OCI-M1 (cell line): ENCODE measurements at places on chromosomes 11 and 22.

GRCh38 chr11:34167961-34168360 lies 62.5 kb downstream of the NAT10 start:
- no peak for DNase-seq

- no peak for DNase-seq
Observed at GRCh38 chr22:49432897-49433443, 394.7 kb downstream of the BRD1 start.

- DNase-seq = no peak
Observed at GRCh38 chr11:128052912-128053641, 534.3 kb downstream of the ETS1 start.

GRCh38 chr11:14625586-14626205 lies 17.9 kb upstream of the PDE3B start:
- peak; percentile 78 for DNase-seq

DNA sequence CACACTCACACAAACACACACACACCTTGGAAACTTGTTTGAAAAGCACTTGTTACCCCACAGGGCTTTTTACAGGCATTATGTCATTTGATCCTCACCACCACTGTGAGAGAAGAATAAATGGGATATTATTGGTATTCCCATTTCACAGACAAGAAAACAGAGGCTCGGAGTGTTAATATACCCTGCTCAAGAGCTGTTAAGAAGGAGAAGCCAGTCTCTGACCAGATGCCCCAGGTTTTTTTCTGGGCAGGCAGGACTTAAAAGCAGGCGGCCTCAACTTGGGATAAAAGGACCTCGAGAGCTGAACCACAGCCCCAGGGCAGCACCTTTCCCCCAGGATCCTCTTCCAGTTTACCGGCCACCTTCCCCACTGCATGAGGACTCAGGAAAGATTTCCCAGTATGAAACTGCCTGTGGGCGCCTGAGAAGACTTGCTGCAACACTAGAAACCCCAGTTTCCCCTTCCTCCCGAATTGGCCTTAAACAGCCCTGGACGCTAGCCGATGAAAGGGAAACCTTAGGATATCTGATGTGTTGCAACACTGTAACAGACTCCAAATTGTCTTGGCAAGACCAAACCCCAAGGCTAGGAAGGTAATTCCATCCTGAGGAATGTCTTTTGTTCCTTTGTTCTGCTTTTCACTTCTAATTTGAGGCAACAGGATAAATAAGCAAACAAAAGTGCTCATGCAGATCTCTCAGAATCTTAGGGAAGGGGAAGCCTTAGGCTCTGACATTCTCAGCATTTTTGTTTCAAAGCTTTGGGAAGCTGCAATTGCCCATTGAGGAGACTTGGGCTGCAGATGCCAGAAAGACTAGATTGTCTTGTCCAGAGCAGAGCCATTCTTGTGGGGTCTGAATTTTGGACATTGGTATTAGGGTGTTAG lies 173.5 kb downstream of the TRIM29 start:
- no peak for DNase-seq

DNA sequence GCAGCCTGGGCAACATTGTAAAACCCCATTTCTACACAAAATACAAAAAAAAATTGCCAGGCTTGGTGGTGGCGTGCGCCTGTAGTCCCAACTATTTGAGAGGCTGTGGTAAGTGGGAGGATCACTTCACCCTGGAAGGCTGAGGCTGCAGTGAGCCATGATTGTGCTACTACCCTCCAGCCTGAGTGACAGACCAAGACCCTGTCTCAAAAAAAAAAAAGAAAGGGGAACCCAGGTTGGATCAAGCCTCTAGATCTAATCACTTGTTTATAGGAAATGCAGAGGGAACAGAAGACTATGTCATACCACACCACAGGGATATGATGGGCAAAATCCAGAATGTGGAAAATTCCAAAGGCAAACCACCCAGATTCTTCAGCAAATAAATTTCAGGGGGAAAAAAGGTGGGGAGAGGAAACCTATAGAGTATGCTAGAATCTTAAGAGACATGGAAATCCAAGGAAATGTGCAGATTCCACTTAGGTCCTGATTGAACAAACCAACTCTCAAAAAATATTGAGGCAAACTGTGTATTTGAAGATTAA lies 16.5 kb upstream of the MALAT1 start:
- DNase-seq = peak; percentile 35

GRCh38 chr11:79045018-79045799 lies 395.6 kb downstream of the TENM4 start:
- no peak for DNase-seq

DNA sequence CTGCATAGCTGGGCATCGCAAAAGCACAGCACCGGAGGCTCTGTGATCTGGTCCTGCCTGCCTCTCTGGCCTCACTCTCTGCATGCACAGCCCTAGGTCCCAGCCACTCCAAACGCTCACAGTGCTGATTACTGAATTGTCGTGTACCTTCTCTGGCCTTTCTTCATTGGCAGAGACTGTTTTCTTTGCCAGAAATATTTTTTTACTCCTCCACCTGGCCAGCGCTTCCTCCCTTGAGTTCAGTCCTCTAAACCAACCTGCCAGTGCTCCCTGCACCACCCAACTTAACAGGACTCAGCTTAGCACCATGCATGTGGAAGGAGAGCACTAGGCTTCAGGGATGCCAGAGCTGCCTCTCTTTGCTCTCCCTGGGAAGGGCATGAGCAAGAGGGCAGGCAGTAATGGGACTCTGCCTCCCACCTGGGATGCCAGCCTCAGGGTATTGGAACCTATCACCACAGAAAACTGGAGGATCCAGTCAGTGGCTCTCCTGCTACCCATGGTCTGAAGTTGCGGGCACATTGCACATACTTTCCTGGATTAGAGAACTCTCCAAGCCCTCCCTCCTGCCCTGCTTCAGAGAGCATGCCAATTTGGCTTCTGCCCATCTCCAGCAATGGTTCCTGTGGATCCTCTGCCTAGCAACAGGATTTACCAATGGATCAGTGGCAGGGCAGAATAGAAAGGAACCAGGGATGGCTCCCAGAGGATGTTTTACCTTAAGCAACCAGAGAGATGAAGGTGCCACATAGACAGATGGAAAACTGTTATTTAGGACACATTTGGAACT lies 37.0 kb upstream of the GNAZ start:
- DNase-seq = no peak

DNA sequence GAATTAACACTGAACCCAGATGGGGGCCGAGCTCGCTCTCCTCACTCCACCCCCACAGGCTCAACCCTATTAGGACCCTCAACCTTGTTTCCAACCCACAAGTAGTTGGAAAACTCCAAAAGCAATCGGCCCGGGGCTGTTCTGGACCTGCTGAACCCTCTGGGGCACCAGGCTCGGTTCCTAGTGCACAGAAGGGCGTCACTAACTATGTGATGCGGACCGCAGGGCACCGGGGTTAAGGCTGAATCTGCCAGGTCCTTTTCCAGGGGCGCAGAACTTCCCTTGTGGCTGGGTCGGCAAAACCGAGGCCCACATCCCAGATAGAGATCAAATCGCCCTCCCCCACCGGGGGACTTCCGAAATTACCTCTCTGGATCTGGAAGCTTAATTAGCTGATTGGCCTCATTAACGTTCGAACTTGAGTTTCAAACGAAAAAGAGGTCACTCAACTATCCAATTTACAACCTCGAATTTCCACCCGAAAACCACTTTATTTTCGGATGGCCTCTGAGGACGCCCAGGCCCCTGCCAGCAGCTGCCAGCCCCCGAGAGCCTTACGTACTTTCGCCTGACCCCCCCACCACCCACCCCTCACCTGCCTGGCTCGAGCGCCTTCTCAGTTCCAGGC lies 1.7 kb downstream of the SHANK2 start:
- no peak for DNase-seq

DNA sequence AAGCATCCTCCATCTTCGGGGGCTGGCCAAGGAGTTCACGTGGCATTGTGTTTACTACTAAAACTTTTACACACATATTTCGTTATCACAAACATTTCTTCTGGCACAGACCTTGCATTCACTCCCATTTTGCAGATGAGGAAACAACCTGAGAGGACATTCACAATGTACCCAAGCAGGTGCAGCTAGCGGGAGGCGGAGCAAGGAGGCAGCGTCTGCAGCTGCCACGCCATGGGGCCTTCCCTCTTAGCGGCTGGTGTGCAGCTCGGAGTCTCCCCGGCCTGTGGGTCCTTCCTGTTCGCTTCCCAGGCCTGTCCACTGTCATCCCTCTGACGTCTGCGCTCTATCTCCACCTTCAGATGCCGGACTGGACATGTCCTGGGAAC lies 807.8 kb downstream of the TBC1D22A start:
- no peak for DNase-seq

GRCh38 chr11:78427615-78428265 lies 10.1 kb upstream of the GAB2 start:
- no peak for DNase-seq

GRCh38 chr11:12845163-12845562 lies 164.0 kb upstream of the RASSF10 start:
- no peak for DNase-seq

GRCh38 chr11:133318221-133318620 lies 214.1 kb downstream of the OPCML start:
- no peak for DNase-seq

- no peak for DNase-seq
Observed at GRCh38 chr11:92627615-92628256, 341.7 kb upstream of the MTNR1B start.

GRCh38 chr11:36312611-36313472 lies 16.8 kb downstream of the PRR5L start:
- no peak for DNase-seq

DNA sequence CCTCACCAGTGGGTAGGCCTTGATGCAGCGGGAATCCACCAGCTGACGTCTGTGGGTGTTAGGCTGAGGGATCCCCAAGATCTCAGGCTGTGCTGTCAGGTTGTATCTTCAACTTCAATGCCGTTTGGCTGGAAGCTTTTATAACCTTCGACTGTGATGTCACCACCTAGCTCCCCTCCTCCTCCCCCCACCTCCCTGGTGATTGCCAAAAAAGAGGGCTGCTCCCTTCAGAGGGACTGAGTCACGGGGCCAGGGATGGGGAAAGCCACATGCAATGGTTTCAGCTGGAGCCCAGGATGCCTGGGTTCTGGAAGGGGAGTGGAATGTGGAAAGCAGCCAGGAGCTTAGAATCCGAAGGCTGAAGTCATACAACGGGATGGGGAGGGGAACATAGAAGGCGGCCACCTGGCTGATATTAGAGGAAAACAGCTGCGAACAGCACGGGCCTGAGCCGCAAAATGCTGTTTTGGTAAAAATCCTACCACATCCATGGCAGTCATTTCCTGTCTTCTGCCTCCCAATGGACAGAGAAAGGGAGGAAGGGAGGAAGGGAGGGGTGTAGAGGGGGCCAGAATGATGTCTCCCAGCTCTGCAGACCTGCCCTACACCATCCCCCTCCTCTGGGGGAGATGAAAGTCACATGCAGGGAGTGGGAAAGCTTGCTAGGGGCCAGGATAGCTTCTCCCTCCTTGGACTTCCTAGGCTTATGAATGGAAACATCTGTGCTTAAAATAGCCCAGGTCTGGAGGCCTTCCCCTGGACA lies at the start of gene LRRN4CL:
LRRN4CL (minus strand) TSS at position 110 of the 763 bp plus-strand sequence. CDS start 1,022 bp downstream, outside the sequence.
- DNase-seq = no peak

DNA sequence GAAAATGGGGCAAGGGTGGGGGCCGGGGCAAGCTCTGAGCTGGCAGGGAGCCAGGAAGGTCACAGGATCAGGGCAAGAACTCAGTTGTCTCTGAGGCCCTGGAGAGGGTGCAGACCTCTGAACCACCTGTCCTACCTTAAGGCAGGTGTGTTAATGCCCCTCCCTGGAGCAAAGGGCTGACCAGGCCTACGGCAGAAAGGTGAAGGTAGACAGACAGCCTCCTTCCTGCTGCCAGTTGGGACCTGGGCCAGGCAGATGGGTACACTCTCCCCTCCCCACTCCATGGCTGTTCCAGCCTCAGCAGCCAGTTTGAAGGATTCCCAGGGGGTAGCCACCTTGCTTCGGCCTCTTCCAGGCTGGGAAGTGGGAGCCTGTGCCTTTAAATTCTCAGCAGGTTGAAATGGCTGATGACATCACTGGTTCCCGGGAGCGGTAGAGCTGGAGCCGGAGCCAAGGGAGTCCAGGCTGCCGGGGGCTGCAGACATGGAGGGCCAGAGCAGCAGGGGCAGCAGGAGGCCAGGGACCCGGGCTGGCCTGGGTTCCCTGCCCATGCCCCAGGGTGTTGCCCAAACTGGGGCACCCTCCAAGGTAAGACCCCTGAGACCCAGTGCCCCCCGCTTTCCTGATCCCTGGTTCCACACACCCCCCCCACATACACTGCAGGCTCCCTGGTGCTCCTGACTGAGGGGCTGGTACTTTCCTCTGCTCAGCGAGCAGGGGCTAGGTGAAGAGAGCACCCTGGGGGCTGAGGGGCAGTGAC lies at the start of gene INPP5J:
INPP5J (plus strand) TSS at position 435 of the 760 bp plus-strand sequence; CDS start at position 484, 49 bp downstream.
- peak; percentile 22 for DNase-seq

- peak; percentile 81 for DNase-seq
Observed at GRCh38 chr11:88353835-88354496, 16.4 kb upstream of the CTSC start.

GRCh38 chr22:39268645-39269044 lies 23.9 kb upstream of the PDGFB start:
- no peak for DNase-seq

- peak; percentile 96 for DNase-seq
Observed at GRCh38 chr11:62839050-62839945, at the start of gene WDR74. Gene WDR74, minus strand, starts transcription at chr11:62839590. Its CDS starts 20 bp downstream, at chr11:62839570.

DNA sequence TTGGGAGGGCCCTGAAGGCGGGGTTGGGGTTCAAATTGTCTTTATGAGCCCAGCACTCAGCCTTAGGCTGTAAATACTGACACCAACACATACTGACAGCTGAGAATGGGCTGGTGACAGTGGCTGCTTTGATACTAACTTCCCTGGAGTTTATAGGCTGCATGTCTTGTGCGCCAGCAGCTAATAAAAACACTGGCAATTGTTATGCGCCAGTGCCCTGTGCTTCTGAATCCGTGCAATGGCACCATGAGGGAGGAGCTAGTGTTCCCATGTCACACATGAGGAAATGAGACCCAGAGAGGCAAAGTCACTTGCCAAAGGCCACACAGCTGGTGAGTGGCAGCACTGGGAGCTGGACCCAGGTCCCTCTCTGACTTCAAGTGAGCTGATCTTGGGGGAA lies 23.8 kb downstream of the SHISAL1 start:
- DNase-seq = no peak

DNA sequence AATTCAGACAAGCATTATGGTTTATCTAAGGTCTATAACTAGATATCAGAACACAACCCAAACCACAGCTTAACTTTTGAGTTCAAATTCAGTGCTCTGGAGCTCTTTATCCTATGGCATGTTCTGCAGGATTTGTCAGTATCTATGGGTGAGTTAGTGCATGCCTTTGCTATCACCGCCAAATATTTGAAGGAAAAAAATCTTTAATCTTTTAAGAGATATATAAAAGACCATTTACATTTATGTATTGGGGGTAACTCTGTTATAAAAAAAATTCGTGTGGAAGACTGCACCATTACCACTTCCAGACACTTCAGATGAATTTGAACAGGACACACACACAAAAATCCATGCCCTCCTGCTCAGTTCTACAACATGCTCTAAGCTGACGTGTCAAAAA lies 313.5 kb upstream of the CHORDC1 start:
- no peak for DNase-seq

DNA sequence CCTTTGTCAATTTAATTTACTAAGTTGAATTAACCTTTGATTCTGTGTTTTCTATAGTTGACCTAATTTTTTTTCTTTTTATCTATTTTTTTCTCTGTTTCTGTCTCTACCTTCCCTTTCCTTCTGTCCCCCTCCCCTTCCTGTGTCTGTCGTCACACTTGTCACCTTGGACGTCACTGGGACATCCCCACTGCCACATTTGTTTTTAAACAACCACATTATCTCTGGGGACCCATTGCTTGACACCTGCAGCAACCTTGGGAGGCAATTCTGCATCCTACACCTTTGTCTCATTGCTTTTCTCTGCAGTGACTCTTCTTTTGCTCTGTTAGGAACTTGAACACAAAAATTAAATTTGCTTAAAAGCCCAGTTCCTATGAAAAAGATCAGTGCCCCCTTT lies 51.8 kb upstream of the TTC12 start:
- no peak for DNase-seq

GRCh38 chr11:73401217-73401923 lies 25.2 kb downstream of the RELT start:
- no peak for DNase-seq
